ENCODE measurements at places on chromosomes 5 and 9. TPM values are rescaled to one million over a fixed set of nuclear protein-coding genes. Genes with fewer than 3 reads are reported as not detected.

Gene C9
- not detected for total RNA-seq

DNA sequence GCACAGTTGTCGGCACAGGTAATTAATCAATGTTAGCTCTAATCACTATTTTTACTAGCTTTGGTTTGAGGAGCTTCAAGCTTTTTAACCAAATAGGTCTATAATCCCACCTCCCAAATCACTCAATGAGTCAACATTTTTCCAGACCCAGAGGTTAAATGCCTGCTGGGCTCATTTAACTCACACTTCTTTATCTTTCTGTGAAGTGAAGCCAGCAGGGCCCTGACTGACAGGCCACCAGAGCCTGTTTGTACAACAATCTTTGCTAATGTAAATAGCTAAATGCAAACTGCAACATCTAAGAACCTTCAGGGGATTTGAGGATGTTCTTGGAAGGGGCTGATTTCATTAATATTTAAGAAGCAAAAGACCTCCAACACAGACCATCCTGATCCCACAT is 98.4 kb upstream of the NREP start:
- H3K4me1 ChIP-seq: peaks cover 12% of the 10 kb centered on the region
- no peak overlapping the region for H3K4me3 ChIP-seq
- no peak overlapping the region for H3K27ac ChIP-seq
- no peak for DNase-seq
- no peaks in the 10 kb centered on the region for H3K36me3 ChIP-seq

DNA sequence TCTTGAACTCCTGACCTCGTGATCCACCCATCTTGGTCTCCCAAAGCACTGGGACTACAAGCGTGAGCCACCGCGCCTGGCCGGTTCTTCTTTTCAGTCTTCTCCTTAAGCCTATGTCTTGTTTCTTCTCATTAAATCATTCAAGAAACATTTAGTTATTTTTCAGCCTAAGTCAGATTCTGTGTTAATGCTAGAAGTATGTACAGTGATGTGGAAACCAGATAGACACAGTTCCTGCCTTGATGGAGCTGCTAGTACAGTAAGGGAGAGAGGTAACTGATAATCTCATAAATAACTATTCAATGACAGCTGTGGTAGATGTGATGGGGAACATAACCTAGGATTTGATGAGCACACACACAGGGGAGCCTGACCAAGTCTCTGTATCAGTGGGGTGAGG is 46.3 kb upstream of the NR3C1 start:
- no peak overlapping the region for H3K27ac ChIP-seq
- no peaks in the 10 kb centered on the region for H3K4me1 ChIP-seq
- no peaks in the 10 kb centered on the region for H3K36me3 ChIP-seq
- H3K27me3 ChIP-seq: no peaks in the 10 kb centered on the region
- no peak overlapping the region for H3K4me3 ChIP-seq
- no peak for DNase-seq

Gene ARAP3
- total RNA-seq: 3.3 TPM

Gene PCDHB9
- 2.1 TPM for total RNA-seq

GRCh38 chr9:88005240-88005639 is 30.9 kb upstream of the CDK20 start:
- no peak overlapping the region for H3K27ac ChIP-seq
- H3K4me3 ChIP-seq: no peak overlapping the region
- H3K27me3 ChIP-seq: no peaks in the 10 kb centered on the region
- no peaks in the 10 kb centered on the region for H3K36me3 ChIP-seq
- DNase-seq: no peak

Gene AJM1
- 8.6 TPM for total RNA-seq

DNA sequence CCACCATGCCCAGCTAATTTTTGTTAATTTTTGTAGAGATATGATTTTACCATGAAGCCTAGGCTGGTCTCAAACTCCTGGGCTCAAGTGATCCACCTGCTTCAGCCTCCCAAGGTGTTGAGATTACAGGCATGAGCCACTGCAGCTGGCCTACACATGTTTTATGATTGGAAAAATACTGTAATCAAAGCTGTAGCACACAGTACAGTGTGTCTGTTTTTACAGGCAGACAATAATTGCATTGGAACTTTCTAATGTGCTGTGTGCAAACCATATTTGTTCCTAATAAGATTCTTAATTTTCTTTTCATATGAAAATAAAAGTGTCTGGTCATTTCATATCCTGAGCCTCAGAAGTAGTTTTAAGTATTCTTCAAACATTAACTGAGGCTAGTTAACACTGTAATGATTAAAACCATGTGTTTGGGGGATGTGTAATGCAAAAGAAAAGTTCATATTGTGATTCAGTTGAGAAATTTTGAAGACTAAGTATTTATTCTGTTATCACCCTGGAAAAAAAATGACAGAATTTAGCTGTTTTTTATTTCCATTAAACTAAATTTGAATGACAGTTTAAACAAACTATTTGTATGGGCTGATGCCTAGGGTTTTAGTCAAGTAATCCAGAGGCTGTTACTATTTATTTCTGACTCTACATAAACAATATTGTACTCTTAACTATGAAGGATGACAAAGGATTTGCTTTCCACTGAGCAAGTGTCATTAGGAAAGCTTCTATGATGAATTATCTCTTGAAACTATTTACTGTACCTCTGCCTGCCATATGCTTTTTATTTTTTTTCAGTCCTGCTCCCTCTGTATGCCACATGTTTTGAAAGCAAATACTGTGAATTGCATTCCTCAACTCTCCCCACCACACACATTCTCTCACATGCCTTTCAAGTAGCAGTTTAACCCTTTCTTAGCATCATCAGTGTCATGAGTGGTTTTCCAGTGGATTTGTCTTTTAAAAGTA is 111.5 kb downstream of the MTREX start:
- no peak overlapping the region for H3K4me3 ChIP-seq
- H3K27me3 ChIP-seq: no peaks in the 10 kb centered on the region

Gene DDX4
- 0.33 TPM for total RNA-seq

- no peak overlapping the region for H3K27ac ChIP-seq
- DNase-seq: no peak
- no peaks in the 10 kb centered on the region for H3K27me3 ChIP-seq
Measured at GRCh38 chr9:110179734-110180133, 28.2 kb downstream of the C9orf152 start.

Gene TBCA
- 192 TPM for total RNA-seq

DNA sequence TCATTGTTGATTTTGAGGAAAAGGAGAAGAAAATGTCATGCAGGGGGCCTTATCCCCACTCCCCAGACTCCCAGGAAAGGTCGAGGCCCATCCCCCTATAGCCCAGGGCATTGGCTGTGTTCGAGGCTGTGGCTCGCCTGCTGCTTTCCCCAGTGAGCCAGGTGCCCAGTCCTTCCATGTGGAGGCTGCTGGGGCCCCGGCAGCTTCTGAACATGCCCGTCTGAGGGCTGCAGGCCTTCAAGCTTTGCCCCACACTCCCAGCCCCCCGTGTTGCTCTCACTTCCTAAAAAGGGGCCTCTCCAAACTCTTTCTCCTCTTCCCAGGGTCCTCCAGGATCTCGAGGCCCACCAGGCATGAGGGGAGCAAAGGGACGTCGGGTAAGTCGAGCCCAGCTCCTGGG is 64.7 kb upstream of the ORM1 start:
- no peak overlapping the region for H3K4me3 ChIP-seq
- no peaks in the 10 kb centered on the region for H3K4me1 ChIP-seq
- H3K27me3 ChIP-seq: no peaks in the 10 kb centered on the region
- H3K27ac ChIP-seq: no peak overlapping the region
- no peaks in the 10 kb centered on the region for H3K36me3 ChIP-seq

- no peaks in the 10 kb centered on the region for H3K27me3 ChIP-seq
- no peak overlapping the region for H3K4me3 ChIP-seq
- no peaks in the 10 kb centered on the region for H3K4me1 ChIP-seq
- no peaks in the 10 kb centered on the region for H3K36me3 ChIP-seq
- DNase-seq: no peak
- no peak overlapping the region for H3K27ac ChIP-seq
Measured at GRCh38 chr5:147731431-147732290, 50.9 kb downstream of the JAKMIP2 start.

Measured in sigmoid colon (tissue), 7 donors.